CD14-positive monocyte (primary cell): ENCODE measurements at places on chromosomes 4 and X. TPM values are rescaled to one million over a fixed set of nuclear protein-coding genes. Genes with fewer than 3 reads are reported as not detected.

Gene NPNT
- polyA plus RNA-seq, result not detected

Gene GATA1
- polyA plus RNA-seq, result not detected

Gene AFM
- not detected in 2 replicates for polyA plus RNA-seq

Gene CT83
- polyA plus RNA-seq, result not detected

Gene GPRASP3
- 0.03 and 0.08 TPM in 2 replicates for polyA plus RNA-seq

Gene AKAP17A
- polyA plus RNA-seq, result 118 and 127 TPM in 2 replicates

Gene KLHL5
- 16.7 TPM for polyA plus RNA-seq

Gene CC2D2A
- polyA plus RNA-seq, result 1.9 TPM

GRCh38 chr4:177052211-177052934 is 257.3 kb upstream of the NEIL3 start:
- no peaks in the 10 kb centered on the region for H3K4me1 ChIP-seq
- no peak for DNase-seq
- peaks cover 2% of the 10 kb centered on the region for H3K27me3 ChIP-seq
- no peak overlapping the region for H3K27ac ChIP-seq
- no peaks in the 10 kb centered on the region for H3K36me3 ChIP-seq

DNA sequence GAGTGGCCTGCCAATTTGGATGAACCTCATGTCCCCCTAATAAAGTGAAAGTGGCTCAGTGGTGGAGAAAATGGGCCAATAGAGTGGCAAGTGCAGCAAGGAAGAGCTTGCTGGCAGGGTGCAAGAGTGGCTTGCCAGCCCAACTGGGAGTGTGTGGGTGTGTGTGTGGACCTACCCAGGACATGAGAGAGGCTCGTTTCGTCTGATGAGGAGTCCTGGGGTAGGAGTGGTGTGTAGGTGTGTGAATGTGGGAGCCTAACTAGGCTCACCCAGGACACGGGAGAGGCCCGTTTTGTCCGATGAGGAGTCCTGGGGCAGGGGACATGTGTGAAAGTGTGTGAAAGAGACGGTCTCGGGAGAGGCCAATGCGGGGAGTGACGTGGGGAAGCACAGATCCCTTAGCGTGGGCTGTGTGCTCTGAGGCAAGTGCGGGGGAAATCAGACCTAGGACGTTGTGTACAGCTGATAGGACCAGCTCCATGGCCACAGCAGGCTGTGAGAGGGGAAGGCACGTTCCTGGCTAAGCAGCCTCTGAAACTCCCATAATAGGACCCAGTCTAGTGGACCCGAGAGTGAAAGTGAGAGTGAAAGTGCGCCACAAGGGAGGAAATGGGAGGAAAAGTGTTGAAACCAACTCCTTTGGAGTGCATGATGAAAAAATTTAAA is 5.3 kb downstream of the GAGE10 start:
- H3K36me3 ChIP-seq, result no peaks in the 10 kb centered on the region
- DNase-seq, result peak; percentile 34
- peak overlapping the region; percentile 14 for H3K4me3 ChIP-seq
- H3K27ac ChIP-seq, result peak overlapping the region; percentile 83

DNA sequence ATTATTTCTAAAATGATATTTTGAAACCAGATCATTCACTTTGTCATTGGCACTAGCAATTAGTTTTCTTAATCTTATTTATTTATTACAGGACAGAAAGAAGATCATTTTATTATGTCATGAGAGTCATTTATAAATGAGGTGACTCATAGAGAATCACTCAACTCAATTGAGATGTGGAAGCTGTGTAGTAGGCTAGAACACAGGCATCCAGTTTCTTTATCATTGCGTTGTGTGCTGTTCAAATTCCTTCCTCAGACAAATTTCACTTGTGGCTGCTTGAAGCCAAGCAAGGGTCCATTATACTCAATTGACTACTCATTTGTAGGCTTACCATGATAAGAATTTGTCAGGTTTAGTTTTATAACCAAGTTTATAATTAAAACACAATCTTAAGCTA is 87.6 kb downstream of the MRPL1 start:
- H3K4me3 ChIP-seq, result no peak overlapping the region
- no peaks in the 10 kb centered on the region for H3K4me1 ChIP-seq
- DNase-seq, result no peak
- no peaks in the 10 kb centered on the region for H3K27me3 ChIP-seq

DNA sequence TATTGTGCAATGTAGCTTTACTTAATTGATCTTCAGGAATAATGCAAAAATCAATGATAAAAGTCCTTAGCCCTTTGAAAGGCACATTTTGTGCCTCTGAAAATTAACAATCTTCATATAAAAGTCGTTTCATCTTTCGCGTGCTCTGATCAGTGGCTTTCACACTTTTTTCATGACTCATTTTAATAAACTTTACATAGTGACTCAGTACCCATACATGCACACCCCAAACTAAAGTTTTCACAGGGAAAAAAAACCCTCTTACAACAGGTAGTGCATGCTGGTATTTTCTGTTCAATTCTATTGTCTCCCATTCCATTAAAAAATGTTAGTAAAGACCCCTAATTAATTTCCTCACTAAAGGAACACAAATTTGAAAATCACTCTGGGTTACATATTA is 21.5 kb downstream of the RWDD4 start:
- peaks cover 4% of the 10 kb centered on the region for H3K36me3 ChIP-seq
- H3K4me1 ChIP-seq, result no peaks in the 10 kb centered on the region
- no peak for DNase-seq
- H3K4me3 ChIP-seq, result no peak overlapping the region
- no peak overlapping the region for H3K27ac ChIP-seq
- no peaks in the 10 kb centered on the region for H3K27me3 ChIP-seq
